ENCODE measurements at places on chromosomes 4 and X.

DNA sequence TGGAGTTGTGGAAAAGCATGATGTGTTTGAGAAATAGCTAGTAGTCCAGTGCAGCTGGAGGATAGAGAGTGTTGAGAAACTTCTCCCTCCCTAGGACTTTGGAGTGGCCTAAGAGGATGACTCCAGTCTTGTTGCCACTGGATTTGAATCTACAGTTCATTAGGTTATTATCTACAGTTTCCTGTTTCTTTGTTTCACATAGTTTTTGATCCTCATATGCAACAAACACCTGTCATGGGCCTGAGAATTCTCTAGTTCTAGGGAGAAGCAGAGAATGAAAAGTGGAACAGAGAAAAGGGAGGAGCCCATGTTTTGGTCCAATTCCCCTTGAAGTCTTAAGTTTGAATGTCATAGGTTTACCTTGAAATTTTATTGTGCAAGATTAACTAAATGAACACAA lies 73.6 kb upstream of the TBC1D9 start:
- no peak overlapping the region for H3K27ac ChIP-seq
- no peak for DNase-seq
- H3K27me3 ChIP-seq, result 0 out of 2 replicates have a peak, but pooled peaks cover 3% of the 10 kb centered on the region
- no peaks in the 10 kb centered on the region for H3K4me1 ChIP-seq
- H3K36me3 ChIP-seq, result no peaks in the 10 kb centered on the region

GRCh38 chrX:11836284-11836683 lies 78.2 kb downstream of the MSL3 start:
- H3K27ac ChIP-seq, result no peak overlapping the region
- H3K27me3 ChIP-seq, result no peaks in the 10 kb centered on the region
- H3K4me3 ChIP-seq, result no peak overlapping the region
- no peaks in the 10 kb centered on the region for H3K36me3 ChIP-seq

- 0 out of 2 replicates have a peak overlapping the region, but pooled peaks have one; percentile 40 for H3K27ac ChIP-seq
- H3K27me3 ChIP-seq, result no peaks in the 10 kb centered on the region
- H3K36me3 ChIP-seq, result peaks cover 61% of the 10 kb centered on the region
- H3K4me1 ChIP-seq, result peaks cover 41% of the 10 kb centered on the region
- H3K4me3 ChIP-seq, result no peak overlapping the region
Observed at GRCh38 chr4:118751629-118752323, 66.6 kb downstream of the METTL14 start.

DNA sequence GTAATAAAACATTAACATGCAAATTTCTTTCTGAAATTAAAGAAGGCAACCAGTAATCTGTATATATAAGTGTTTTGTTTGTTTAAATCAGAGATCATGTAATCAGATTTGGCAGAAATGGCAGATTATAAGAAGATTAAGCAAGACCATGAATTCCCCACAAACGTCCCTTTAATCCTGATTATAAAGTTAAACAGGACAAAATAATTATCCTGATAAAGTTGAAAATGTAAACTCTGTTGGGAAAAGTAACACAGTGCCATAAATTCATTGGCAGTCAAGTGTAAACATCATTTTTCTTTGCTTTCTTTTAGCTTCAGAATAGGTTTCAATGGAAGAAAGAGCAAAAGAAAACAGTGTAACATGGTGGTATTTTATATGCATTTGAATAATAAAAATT lies 256.3 kb downstream of the KCNIP4 start:
- no peaks in the 10 kb centered on the region for H3K4me1 ChIP-seq
- no peaks in the 10 kb centered on the region for H3K27me3 ChIP-seq
- H3K27ac ChIP-seq, result no peak overlapping the region
- H3K4me3 ChIP-seq, result no peak overlapping the region
- no peak for DNase-seq

- no peak for DNase-seq
- H3K4me1 ChIP-seq, result peaks cover 13% of the 10 kb centered on the region
- no peak overlapping the region for H3K4me3 ChIP-seq
- H3K27me3 ChIP-seq, result no peaks in the 10 kb centered on the region
Observed at GRCh38 chr4:102736636-102737549, 23.9 kb downstream of the MANBA start.

DNA sequence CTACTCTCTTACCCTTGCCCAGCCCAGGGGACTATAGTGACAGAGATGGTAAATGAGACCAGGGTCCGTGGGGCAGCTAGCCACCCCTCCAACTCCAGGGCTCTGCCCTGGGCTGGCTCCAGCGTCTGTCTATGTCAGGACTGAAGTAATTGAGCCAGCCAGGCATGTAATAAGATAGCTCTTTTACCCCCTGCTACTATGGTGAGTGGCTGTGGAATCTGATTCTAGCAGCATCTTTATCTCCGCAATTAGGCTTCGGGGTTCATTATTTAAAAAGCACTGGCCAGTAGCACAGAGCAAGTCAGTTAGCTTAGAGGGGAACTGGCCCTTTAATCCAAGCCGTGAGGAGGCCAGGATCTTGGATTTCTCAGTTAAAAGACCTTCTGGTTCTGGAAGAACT lies 123.3 kb upstream of the RAI2 start:
- no peak for DNase-seq
- no peak overlapping the region for H3K4me3 ChIP-seq
- no peaks in the 10 kb centered on the region for H3K36me3 ChIP-seq

GRCh38 chr4:128310266-128310697 lies 22.7 kb upstream of the PGRMC2 start:
- DNase-seq, result peak; percentile 48
- no peaks in the 10 kb centered on the region for H3K36me3 ChIP-seq
- H3K4me3 ChIP-seq, result no peak overlapping the region
- H3K27me3 ChIP-seq, result no peaks in the 10 kb centered on the region

- H3K27me3 ChIP-seq, result no peaks in the 10 kb centered on the region
- H3K27ac ChIP-seq, result no peak overlapping the region
- H3K4me1 ChIP-seq, result no peaks in the 10 kb centered on the region
- no peak for DNase-seq
- no peaks in the 10 kb centered on the region for H3K36me3 ChIP-seq
Observed at GRCh38 chr4:187499956-187500355, 495.6 kb upstream of the ZFP42 start.

DNA sequence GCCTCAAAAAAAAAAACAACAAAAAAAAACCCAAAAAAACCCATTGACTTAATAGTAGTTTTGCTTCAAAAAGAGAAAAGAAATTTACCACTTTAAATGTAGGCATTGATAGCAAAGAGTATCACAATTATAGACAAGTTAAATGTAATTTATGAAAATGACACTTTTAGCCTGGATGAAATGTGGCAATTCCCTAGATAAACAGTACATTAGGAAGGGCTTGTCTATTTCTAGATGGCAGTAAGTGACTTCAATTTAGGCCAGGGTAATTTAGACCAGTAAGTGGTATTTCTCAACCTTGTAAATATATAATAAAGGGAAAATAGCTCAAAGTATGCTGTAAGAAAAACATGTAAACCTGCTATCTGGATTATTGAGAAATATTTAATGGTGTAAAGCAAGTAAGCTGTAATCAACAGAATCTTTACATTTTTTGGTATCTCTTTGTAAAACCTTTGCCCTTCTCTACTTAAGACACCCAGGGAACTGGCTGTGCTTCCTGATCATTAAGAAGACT lies 103.7 kb upstream of the RAPGEF2 start:
- DNase-seq, result no peak
- no peak overlapping the region for H3K4me3 ChIP-seq
- H3K27ac ChIP-seq, result no peak overlapping the region
- peaks cover 19% of the 10 kb centered on the region for H3K4me1 ChIP-seq
- H3K27me3 ChIP-seq, result no peaks in the 10 kb centered on the region

- H3K4me3 ChIP-seq, result no peak overlapping the region
- no peaks in the 10 kb centered on the region for H3K27me3 ChIP-seq
- H3K36me3 ChIP-seq, result no peaks in the 10 kb centered on the region
- H3K4me1 ChIP-seq, result peaks cover 16% of the 10 kb centered on the region
- no peak for DNase-seq
- no peak overlapping the region for H3K27ac ChIP-seq
Observed at GRCh38 chr4:187178587-187178986, 454.9 kb upstream of the FAT1 start.

- no peaks in the 10 kb centered on the region for H3K27me3 ChIP-seq
- H3K4me1 ChIP-seq, result no peaks in the 10 kb centered on the region
- DNase-seq, result no peak
Observed at GRCh38 chr4:54842226-54842625, 184.5 kb downstream of the KIT start.

GRCh38 chr4:87120010-87120409 lies 100.4 kb downstream of the KLHL8 start:
- peaks cover 36% of the 10 kb centered on the region for H3K36me3 ChIP-seq
- H3K4me3 ChIP-seq, result no peak overlapping the region
- DNase-seq, result no peak
- H3K27me3 ChIP-seq, result no peaks in the 10 kb centered on the region
- peaks cover 42% of the 10 kb centered on the region for H3K4me1 ChIP-seq
- H3K27ac ChIP-seq, result peak overlapping the region; percentile 65
